ENCODE measurements at places on chromosomes 16 and 17. TPM values are rescaled to one million over a fixed set of nuclear protein-coding genes. Genes with fewer than 3 reads are reported as not detected.

The B9D1 gene
- 33.9 TPM for total RNA-seq

The MYOCD gene
- 0.46 TPM for total RNA-seq

The SYCE1L gene
- total RNA-seq: 2.1 TPM

The TLCD3B gene
- 24.7 TPM for total RNA-seq

The HOXB5 gene
- not detected for total RNA-seq

The KRT34 gene
- not detected for total RNA-seq

Measured in diencephalon (tissue), 1 donor.